ENCODE measurements at places on chromosomes 5 and 9. TPM values are rescaled to one million over a fixed set of nuclear protein-coding genes. Genes with fewer than 3 reads are reported as not detected.

PRDM12 gene
- not detected for total RNA-seq

HDHD3 gene
- total RNA-seq: 56.1 TPM

DNA sequence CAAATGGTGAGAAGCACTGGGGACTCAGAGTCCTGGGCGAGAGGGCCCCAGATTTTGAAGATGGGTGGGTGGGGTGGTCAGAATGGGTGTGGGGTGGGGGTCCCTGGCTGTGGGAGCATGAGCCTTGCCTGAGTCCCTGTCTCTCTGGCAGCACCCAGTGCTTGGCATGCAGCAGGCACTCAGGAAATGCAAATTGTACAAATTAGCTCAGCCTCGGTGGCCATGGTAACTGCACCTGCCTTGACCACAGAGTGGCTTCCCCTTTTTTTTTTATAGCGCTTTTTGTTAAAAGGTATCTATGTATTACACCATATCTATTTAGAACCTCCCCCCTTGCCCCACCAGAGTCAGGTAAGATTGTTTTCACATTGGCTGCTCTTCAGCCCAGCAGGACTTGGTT, 19.2 kb upstream of the PITX1 start:
- no peaks in the 10 kb centered on the region for H3K36me3 ChIP-seq
- no peak overlapping the region for H3K4me3 ChIP-seq
- H3K4me1 ChIP-seq: no peaks in the 10 kb centered on the region
- DNase-seq: no peak

DNA sequence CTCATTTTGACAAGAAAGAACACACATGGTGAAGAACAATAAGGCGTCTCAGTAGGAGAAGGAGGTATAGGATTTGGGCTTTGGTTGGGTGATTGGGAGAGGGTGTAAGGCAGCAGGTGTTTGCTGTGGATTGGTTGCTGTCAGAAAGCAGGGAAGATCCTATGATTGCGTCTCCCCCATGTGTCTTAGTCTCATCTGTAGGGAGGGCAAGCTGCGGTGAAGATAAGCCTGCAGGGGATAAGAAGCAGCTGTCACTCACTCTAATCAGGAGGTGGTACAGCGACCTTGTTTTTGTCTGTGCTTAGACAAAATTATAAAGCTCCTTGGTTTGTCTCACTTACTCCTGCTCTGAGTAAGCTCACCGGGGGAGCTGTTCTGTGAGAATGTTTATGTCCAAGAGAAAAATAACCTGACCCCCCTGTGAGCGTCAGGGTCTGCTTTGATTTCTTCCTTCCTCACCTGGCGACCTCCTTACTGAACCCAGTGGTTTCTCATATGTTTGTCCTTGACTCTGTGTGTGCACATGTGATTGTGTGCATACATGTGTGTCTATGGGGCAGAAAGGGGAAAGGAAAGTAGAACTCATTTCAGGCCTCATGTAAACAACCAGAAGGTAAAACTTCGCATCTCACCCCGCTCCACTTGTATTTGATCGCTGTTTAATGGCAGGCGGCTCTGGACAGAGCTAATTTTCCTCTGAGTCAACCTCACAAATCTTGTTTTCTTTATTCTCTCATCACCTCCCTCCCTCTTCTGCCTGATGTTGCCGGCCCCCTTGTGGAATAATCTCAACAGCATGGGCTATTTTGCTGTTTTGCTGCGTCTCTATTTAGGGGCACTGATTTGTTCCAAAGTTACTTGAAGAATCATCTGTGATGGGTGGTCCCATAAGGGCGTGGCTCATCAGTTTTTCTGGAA, 105.6 kb downstream of the TENT4A start:
- no peak for DNase-seq
- H3K36me3 ChIP-seq: no peaks in the 10 kb centered on the region
- no peaks in the 10 kb centered on the region for H3K27me3 ChIP-seq
- no peaks in the 10 kb centered on the region for H3K4me1 ChIP-seq
- no peak overlapping the region for H3K27ac ChIP-seq

- H3K4me3 ChIP-seq: no peak overlapping the region
- no peak for DNase-seq
- H3K27me3 ChIP-seq: no peaks in the 10 kb centered on the region
- H3K36me3 ChIP-seq: no peaks in the 10 kb centered on the region
- no peak overlapping the region for H3K27ac ChIP-seq
Observed at GRCh38 chr5:143862271-143862670, 50.3 kb downstream of the HMHB1 start.

DNA sequence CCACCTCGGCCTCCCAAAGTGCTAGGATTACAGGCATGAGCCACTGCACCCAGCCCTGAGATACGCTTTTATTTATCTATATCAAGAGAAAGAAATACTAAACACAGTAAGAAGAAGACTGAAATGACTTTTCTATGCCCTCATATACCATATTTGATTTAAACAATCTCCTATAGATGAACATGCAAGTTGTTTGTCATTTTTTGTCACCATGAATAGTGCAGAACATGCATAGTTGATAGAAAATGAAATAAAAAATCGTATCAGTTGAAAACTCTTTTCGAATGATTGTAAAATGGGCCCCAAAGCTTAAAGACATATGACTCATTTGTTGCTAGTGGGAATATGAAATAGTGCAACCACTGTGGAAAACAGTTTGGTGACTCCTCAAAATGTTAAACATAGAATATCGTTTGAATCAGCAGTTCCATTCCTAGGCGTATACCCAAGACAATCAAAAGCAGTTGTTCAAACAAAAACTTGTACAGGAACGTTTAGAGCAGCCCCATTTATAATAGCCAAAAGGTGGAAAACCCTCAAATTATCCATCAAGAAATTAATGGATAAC, 61.4 kb upstream of the ANKH start:
- peaks cover 9% of the 10 kb centered on the region for H3K4me1 ChIP-seq
- no peaks in the 10 kb centered on the region for H3K27me3 ChIP-seq
- H3K4me3 ChIP-seq: no peak overlapping the region
- no peak for DNase-seq
- no peak overlapping the region for H3K27ac ChIP-seq
